ENCODE measurements at places on chromosomes 1 and 21.

DNA sequence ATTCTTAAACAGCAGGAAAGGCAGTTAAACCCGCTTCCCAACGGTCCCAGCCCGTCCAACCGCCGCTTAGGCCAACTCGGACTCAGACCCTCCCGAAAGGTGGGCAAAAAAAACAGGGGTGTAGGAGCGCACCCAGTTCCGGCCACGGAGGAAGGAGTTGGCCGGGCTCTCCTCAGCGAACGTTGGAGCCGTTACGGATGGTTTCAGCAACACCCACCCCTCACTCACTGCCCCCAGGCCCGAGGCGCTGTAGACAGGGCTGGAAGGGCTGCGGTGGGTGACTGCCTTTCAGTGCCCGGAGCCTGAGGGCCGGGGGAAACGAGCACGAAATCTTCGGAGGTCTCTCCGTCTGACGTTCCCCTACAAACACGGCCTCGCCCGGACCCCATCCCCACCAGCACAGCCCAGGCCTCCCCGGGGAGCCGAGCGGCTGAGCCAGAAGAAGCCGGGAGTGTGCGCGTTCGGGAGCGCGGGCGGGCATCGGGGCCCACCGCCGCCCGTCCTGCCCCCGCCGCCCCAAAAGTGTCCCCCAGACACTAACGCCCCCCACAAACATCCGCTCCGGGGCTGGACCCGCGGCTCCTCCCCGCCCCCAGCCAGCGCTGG is 1.3 kb downstream of the KDM5B start:
- no peak for DNase-seq

- DNase-seq = no peak
These were observed 28.0 kb downstream of the CRYAA start for GRCh38 chr21:43196826-43197225.

GRCh38 chr1:226216056-226216455 is 7.4 kb upstream of the MIXL1 start:
- no peak for DNase-seq

DNA sequence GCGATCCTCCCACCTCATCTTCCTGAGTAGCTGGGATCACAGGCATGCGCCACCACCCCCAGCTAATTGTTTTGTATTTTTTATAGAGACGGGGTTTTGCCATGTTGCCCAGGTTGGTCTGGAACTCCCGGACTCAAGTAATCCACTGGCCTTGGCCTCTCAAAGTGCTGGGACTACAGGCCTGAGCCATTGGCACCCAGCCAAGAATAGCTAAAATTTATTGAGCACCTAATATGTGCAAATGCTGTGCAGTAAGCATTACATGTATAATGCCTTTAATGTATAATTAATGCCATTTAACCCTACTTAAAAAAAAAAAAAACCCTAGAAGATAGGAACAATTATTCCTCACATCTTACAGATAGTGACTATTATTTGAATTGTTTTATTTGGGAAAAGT is 42.9 kb downstream of the ZNF691 start:
- DNase-seq = no peak

GRCh38 chr1:182255494-182255893 is 136.1 kb downstream of the GLUL start:
- DNase-seq = no peak

GRCh38 chr1:234083460-234083859 is 179.0 kb downstream of the SLC35F3 start:
- DNase-seq = no peak

DNA sequence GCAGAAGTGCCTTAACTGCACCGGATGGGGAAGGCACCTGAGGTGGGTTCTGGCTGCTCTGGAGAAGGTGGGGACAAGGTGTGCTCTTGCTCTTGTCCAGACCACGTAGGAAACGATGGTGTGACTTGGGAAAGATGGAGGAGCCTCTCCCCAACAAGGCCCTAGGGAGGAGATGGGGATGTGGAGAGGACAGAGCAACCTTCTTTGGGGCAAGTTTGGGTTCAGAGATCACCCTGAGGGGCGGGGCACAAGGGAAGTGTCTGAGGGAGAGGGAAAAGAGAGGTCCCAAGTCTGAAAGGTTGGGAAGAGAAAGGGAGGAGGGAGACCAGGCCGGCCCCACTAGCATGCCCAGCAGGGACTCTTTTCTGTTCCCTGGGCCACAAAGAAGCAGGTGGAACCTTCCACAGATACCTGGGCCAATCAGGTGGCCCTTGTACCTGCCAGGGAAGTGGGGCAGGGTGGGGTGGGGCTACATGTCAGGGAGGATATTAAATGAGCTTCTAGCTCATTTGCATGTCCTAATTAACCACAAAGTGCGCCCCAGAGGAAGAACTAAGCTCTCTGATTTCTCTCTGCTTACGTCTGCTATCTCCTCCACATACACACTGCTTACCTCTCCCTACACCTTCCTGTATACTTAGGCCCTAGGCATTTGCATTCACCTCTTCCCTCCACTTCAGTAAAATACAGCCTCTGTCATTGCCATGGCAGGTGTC is 15.9 kb downstream of the INKA2 start:
- DNase-seq = no peak

DNA sequence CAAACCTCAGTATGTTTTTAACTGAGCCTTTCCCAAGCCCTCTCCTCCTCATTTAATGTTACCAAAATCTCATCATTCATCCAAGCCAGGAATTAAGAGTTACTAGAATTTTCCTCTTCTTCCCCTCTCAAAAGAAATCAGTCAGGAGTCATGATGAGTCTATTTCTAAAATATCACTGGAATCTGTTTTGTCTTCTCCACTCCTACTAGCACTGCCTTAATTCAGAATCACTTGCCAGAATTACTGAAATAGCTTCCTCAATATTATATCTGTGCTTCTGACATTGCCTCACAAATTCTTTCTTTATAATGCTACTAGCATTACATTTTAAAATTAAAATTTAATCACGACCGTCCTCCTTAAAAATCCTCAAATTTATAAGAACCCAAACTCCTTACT is 106.1 kb downstream of the PTGER3 start:
- DNase-seq = no peak

DNA sequence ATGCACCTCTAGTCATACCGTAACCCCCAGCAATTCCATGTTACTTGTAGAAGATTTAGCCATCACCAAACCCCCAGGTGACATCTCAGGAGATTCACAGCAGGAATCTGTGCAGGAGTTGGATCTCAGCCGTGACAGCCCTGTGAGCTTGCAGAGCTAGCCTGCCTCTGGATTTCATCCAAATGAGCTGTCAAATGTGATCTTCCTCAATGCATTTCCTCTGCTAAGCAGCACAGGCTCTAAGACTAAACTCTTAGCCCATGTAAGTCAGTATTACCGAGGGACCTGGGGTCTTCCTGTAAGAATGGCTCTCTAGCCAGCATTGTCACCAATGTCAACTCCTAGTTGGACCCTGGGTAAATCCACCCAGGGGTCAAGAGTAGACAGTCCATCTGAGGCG is 41.7 kb downstream of the UMODL1 start:
- DNase-seq = no peak

- no peak for DNase-seq
These were observed 6.5 kb downstream of the DEGS1 start for GRCh38 chr1:224189561-224189960.

DNA sequence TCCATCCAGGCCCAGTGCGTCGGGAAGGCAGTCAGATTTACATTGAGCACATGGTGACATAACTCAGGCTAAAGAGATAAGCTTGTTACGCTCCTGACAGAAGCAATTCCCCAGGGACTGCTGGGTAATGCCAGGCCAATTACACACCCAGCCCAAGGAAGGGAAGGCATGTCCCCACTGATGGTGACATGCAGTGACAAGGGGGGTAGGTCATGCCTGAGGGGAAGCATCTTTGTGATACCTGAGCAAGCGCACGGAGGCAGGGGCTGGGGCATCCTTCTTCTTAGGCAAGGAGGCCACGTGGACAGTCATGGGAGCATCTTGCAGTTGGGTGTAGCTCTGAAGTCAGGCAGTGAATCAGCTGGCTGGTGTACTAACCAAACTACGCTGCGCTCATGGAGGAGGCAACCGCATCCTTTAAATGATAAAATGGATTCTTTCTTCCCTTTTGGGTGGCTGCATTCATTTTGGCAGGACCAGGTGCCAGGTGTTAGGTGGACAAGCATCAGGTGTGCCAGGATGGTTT is 39.6 kb upstream of the GRIK3 start:
- no peak for DNase-seq

DNA sequence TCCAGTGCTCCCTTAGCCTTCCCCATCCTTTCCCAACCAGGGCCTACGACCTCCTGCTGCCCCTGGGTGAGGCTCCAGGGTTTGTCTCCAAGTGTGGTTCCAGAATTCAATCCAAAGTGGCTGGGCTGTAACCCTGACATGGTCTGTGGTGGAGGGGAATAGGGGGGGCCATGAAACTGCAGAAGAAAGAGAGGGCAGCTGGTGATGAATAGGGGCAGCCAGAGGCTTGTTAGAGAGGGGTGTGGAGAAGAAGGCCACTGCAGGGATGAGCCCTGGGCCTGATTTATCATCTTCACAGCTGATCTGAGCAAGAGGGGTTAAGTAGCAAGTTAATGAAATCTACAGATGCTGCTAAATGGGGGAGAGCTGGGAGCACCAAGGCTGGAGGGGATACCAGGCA is 12.9 kb upstream of the ERI3 start:
- DNase-seq = no peak

DNA sequence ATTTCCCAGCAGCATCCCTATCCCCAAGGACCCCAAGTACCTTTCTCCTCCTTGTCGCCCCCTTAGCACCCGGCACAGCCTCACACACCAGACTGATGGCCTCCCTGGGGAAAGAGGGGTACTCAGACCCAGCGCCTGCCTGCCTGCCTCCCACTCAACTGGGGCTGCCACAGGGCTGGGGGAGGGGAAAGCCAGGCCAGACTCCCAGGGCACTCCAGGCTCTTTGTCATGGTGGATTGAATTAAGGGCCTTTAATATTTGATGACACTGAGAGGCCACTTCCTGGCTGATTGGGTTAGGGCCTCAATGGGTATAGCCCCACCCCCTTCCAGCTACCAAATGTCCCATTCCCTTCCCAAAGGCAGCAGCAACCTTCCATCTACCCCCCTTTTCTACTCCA is 1.8 kb downstream of the SHC1 start:
- no peak for DNase-seq

DNA sequence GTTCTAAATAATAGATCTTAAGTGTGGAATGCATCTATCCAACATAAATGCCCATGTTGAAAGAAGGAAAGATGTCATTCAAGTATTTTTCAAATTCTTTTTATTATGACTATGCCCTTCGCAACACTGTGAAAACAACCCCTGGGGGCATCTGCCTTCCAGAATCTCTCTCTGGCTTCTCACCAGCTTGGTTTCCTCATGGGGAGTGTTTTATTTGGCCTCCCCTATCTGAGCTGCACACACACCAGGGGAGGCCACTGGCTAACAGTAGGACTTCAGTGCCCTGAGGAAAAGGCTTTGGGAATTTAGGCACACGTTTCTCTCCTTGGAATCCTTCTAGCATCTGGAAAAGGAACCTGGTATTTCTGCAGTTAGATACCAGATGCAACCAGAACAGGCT is 130.6 kb downstream of the EDEM3 start:
- no peak for DNase-seq

DNA sequence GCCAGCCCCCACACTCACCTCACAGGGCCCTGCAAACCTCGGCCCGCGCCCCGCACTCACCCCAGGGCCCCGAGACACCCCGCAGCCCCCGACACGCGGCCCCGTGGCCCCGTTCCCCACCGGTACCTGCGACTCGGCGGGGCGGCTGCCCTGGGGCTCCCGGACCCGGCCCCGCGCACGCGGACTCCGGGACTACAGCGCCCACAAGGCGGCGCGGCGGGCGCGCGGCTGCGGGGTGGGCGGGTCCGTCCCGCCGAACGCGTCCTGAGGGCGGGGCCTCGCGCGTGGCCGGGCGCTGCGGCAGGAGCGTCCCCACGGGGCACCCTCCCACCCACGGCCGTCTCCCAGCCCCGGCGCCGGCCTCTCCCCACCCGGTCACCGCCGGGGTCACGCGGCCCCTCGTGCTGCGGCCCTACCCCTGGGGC is at the start of gene SLC19A1:
Gene SLC19A1 (minus strand): TSS at position 199 of the 425 bp plus-strand sequence. CDS start 4,481 bp downstream, outside the sequence.
- DNase-seq = peak; percentile 71

GRCh38 chr1:109138358-109138757 is 24.4 kb downstream of the ELAPOR1 start:
- no peak for DNase-seq

GRCh38 chr1:145980457-145980994 is 15.9 kb downstream of the TXNIP start:
- DNase-seq = no peak

DNA sequence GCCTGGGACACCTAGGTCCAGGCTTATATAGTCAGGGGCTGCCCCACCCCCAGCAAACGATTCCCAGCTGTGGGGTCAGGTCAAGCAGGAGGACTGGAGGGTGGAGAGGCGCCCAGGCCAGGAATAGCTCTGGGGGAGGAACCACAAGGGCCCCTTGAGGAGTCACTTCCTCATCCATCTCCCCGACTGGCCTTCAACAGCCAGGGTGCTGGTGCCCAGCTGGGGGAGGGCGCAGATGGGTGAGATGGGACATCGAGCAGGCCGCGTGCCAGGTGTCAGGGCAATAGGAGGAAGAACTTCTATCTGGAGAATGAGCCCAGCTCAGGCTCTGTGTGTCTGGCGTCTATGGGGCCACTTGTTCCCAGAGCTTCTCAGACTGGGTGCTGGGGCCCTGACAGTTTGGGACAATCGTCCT is 208 bp upstream of the MYBPH start:
- DNase-seq = no peak

All from CD4-positive, alpha-beta T cell treated with Interleukin-4 for 1 hour (primary cell).